Effector CD4-positive, alpha-beta T cell (primary cell): ENCODE measurements at places on chromosomes 2 and 18.

DNA sequence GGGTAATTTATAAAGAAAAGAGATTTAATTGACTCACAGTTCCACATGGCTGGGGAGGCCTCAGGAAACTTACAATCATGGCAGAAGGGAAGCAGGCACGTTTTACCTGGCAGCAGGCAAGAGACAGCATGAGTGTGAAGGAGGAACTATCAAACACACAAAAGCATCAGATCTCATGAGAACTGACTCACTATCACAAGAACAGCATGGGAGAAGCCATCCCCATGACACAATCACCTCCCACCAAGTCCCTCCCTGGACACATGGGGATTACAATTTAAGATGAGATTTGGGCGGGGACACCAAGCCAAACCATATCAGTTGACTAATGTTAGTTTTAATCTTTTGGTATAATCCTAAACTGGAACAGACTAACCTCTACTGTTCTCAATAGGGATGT, 49.1 kb upstream of the CPO start:
- DNase-seq = no peak

DNA sequence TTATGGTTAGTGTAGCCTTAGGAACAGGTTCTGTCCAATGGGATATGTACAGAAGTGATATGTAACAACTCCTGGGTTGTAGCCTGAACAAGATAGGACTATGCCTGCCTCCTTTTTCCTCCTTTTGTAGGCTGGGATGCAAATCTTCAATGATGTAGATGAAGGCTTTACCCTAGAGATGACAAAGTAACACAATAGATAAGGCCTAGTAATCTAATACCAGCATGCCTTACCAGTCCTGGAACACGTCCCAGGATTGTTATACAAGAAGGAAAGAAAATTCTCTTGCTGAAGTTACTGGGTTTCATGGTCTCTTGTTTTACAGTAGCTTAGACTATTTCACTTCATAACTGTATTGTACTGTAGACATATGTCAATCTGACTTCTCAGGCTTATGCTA, 192.1 kb downstream of the OTX1 start:
- no peak for DNase-seq

GRCh38 chr18:72692595-72692994, 148.5 kb upstream of the CBLN2 start:
- no peak for DNase-seq

DNA sequence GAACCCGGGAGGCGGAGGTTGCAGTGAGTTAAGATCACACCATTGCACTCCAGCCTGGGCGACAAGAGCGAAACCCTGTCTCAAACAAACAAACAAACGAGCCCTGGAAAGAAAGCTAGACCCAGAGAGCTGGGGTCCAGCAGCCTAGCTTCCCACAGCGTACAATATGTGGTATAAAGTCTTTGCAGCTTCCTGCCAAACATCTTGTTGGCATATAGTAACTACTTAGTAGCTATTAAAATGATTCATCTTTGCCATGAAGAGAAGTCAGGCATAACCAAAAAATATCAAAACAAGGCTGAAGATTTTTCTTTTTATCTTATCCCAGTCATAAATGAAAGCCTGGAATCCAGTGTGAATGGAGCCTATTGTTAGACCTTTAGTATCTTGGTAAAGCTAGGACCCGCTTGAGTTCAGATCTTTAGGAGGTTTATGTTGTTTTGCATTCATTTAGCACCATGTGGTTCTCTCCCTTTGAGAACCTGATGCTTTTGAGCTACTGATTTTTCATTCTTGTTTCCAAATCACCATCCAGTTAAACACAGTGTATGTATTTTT, 139.7 kb upstream of the NOSTRIN start:
- DNase-seq = no peak

- no peak for DNase-seq
Observed at GRCh38 chr2:47129191-47129706, 25.9 kb downstream of the STPG4 start.

DNA sequence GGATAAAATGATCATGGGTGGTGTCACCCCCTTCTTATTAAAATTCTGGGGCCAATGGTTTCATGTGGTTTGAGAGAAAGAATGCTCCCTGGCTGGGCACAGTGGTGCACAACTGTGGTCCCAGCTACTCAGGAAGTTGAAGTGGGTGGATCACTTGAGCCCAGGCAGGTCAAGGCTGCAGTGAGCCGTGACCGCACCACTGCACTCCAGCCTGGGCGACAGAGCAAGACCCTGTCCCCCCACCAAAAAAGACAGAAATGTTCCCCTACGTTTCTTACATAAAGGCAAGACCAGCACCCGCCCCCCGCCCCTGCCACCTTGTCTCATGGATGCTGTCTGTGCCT, 53.0 kb upstream of the ID2 start:
- DNase-seq = no peak

DNA sequence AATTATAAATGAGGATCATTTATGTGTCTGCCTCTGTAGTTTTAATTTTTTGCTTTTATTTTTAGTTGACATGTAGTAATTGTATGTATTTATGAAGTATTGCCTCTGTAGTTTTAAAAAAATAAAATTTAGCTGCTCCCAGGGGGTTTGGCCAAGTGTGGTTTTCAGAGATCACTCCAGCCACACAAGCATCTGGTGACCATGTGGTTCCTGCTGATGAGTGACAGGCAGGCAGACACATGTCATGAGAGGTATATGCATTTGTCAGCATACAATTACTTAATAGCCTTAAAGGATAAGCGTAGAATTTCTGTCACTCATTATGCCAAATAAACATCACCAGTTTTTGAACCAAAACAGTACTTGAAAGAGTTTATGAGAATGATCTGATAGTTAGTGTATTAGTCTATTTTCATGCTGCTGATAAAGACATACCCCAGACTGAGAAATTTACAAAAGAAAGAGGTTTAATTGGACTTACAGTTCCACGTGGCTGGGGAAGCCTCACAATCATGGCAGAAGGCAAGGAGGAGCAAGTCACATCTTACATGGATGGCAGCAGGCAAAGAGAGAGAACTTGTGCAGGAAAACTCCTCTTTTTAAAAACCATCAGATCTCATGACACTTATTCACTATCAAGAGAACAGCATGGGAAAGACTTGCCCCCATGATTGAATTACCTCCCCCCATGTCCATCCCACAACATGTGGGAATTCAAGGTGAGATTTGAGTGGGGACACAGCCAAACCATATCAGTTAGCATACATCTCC, 29.6 kb downstream of the MREG start:
- DNase-seq = no peak

GRCh38 chr2:129619471-129619870, 360.0 kb upstream of the RAB6C start:
- no peak for DNase-seq

DNA sequence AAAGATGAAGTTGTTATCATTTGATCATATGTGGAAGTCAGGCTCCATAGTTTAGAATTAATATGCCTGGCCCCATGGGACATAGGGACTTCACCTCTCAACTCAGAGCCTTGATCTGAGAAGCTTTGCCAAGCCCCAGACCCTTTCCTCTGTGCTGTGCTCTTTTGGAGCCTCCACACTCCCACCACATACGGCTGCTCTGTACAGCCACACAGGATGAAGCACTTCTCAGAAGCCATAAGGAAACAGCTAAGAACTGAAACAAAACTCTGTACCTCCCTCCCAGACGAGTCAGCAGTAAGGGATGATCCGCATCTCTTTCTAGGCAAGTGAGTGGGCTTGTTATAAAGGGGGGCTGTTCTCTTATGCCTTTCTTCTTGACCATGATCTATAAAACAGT, 66.5 kb downstream of the CAB39 start:
- DNase-seq = no peak

GRCh38 chr2:67576991-67577390, 179.9 kb downstream of the ETAA1 start:
- DNase-seq = no peak

DNA sequence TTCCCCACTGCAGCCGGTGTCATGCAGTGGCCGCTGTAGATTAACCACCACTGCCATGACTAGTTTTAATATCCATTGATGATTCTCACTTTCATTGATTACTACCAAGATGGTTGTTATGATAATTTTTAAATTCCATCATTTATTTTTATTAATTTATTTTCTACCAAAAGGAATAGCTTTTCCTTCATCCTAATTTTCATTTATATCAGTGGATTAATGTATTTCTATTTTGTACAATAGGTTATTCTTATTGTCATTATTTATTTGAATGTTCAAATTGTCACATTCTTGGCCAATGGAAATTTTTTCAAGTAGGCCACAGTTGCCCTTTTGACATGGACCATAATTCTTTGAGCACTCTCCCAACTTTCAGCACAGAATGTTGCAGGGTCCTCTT, 374.9 kb upstream of the VWC2L start:
- DNase-seq = no peak

DNA sequence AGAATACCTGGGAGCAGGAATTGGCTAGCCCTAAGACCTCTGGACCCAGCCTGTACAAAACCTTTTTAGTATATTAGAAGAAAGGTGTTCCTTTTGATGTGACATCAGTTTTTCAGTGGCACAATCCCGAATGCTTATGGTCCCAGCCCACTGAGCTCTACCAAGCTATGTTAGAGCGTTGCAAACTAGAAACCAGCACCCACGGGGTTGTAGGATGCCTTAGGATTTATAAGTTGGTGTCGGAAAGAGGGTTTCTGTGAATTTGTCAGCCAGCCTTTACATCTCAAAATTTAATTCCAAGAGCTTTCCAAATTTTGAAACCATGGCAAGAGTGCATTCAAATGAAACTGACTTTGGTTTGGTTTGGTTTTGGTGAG, 499 bp upstream of the LMAN1 start:
- DNase-seq = no peak

GRCh38 chr2:25482341-25482740, 140.6 kb upstream of the DNMT3A start:
- DNase-seq = no peak

- no peak for DNase-seq
Observed at GRCh38 chr18:28365411-28365831, 188.5 kb upstream of the CDH2 start.
